Activated effector memory CD4-positive, alpha-beta T cell treated with anti-CD3 and anti-CD28 coated beads, Interleukin-2, amount 50 U/mL, for 16 hours (primary cell): ENCODE measurements at places on chromosomes 3 and 15.

DNA sequence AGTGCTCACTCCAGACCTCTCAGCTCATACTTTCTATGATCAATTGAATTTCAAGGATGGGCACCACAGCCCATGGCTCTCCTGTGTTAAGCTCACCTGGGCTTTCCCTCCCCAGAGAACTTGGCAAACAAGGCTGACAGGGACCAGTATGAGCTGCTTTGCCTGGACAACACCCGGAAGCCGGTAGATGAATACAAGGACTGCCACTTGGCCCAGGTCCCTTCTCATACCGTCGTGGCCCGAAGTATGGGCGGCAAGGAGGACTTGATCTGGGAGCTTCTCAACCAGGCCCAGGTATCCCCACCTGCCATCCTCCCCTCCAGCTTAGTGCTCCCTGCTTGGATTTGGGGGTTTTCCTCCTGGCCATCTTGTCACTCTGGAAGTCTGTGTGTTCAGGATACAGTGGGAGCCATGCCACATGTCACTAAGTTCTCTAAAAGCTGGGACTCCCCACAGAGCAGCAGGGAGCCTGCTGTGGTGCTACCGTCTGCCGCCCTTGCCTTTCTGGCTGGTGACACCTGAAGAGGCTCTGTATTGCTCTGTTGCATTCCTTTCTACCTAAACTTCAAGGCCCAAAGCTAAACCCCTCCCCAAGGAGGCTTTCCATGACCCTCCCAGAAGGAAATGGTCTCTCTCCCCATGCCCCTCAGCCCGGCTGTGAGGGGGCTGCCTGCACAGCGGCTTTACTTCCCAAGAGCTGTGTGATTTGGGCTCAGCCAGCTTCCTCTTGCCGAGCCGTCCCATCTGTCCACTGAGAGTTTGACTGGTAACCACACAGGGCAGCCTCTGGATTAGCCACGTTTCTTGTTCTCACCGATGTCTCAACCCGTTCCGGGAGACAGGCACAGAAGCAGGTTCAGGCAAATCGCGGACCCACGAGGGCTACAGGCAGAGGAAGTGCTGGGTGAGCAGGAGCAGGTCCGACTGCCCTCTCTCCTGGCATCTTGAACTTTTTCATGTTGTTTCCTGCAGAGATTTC lies 10.8 kb downstream of the TF start:
- DNase-seq, result no peak

DNA sequence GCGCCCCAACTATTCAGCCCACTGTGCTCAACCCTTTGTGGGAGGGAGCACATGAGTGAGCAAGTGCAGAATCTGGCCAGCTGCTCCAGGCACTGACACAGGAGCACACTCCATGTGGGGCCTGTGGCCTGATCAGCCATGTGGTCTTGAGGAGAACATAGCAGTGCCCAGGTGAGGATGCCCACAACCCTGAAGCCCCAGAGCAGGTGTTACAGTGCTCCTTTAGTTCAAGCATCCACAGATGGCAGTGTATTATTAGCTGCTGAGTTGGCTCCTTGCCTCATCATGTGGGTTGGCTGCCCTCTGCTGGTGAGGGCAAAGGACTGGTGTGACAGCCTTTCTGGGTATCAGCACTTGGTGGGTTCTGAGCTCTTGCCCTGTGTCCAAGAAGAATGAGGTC lies 1588.2 kb downstream of the SI start:
- DNase-seq, result no peak

GRCh38 chr15:91897585-91898372 lies 44.3 kb downstream of the SLCO3A1 start:
- DNase-seq, result no peak

DNA sequence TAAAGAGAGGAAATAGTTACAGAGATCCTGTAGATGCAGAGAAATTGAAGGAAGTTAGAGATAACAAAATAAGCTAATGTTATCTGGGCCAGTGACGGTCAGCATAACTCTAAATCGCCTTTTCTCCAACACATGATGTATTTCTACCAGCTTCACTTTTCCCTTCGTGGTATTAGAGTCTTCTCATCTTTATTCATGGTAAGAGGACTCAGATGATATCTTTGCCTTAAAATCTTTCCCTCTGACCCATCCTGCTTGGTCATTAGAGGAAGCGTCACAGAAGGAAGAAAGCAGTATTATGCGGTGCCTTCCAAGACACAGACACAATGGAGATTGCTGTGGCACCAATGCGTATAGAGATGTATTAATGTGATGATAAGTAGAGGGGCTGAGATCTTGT lies 320.7 kb upstream of the GOLIM4 start:
- DNase-seq, result no peak

GRCh38 chr15:100759698-100760356 lies 119.8 kb upstream of the ALDH1A3 start:
- DNase-seq, result peak; percentile 41

DNA sequence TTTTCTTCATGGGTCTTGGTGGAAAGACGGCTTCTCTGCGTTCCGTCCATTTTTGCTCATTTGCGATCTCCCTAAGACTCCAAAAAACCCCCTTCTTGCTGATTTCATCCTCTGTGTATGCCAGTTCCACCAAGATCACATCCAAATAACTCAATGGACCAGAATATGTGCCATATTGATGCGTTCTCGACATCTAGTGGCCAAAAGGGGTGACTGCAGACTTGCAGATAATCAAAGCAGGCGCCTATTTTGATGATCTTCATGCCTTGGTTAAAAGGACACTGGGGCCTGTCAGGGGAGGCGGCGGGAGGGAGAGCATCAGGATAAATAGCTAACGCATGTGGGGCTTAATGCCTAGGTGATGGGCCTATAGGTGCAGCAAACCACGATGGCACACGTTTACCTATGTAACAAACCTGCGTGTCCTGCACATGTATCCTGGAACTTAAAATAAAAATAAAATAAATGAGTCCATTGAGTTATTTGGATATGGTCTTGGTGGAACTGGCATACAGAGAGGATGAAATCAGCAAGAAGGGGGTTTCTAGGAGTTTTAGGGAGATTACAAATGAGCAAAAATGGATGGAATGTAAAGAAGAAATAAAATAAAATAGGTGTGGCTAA lies 104.2 kb upstream of the RAD18 start:
- DNase-seq, result no peak

GRCh38 chr3:56917361-56918110 lies 115.8 kb upstream of the ARHGEF3 start:
- no peak for DNase-seq

DNA sequence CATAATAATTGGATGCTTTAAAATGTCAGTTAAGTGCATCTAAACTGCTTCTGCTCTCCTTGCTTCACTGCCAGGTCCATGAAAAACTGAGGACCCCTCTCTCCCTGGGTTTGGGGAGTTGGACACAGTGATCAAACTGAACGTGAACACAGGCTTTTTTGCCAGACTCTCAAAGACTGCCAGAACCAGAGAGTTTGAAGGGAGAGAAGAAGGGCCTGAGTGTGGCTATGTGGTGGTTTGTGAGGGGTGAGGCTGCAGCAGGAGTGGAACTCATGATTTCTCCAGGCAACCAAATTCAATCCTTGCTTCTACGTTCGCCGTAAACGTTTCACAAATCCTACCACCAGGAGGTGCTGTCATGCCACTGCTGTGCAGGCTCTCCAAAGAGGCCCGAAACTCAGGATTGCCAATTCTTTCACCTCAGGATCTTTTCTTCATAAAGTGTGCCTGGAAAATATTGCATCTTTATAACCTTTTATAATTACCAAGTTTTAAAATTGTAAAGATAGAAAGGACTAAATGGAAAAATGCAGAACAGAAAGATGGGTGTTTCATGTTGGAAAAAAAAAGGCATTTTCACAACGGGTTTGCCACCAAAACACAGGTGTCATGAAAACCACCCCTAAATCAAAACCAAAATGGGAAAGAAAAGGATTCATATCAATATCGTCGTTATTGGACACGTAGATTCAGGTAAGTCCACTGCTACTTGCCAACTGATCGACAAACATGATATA lies 19.7 kb downstream of the TM4SF4 start:
- no peak for DNase-seq

GRCh38 chr3:115790759-115791158 lies 167.4 kb downstream of the GAP43 start:
- DNase-seq, result peak; percentile 80

- DNase-seq, result no peak
Observed at GRCh38 chr3:152317956-152318355, 49.2 kb downstream of the MBNL1 start.

DNA sequence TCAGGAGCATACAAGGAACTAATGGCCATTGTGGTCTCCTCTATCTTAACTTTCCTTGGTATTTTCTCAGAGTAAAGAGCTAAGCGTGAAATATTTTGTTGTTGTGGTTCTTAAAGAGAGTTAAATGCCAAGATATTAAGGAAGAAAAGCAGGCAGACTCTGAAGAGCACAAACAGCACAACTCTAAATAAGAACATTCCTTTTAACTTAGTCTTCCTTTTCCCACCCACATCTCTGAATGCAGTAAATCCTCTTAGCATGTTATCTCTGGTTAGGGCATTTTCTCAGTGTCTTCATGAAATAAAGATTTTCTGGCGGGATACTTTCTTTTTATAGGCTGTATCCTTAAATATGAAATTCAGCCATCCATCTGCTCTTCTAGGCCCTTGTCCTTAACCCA lies 1.5 kb downstream of the GPR87 start:
- no peak for DNase-seq

GRCh38 chr3:61357902-61358301 lies 106.7 kb upstream of the FHIT start:
- no peak for DNase-seq

GRCh38 chr15:69543681-69544364 lies 91.2 kb downstream of the RPLP1 start:
- no peak for DNase-seq

DNA sequence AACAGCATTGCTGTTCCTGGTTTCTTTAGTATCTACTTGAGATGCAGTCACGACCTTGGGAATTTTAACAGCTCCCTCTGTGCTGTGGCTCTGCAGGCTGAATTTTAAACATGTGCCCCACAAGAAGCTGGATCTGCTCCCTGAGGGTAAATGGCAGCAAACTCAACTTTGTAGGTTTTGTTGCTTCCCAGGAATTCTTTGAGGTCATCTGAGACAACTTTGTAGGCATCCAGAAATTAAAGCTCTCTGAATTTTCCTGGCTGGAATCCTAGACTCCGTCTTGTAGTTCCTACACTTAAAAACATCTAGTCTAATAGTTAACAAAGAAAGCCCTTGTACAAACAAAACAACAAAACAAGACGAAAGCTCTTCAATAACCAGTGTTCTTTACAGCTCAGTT lies 366.3 kb downstream of the FEZF2 start:
- DNase-seq, result no peak

GRCh38 chr15:92839696-92840095 lies 60.4 kb upstream of the CHD2 start:
- no peak for DNase-seq

GRCh38 chr15:47609693-47610092 lies 107.6 kb upstream of the SEMA6D start:
- no peak for DNase-seq
